ENCODE measurements at places on chromosomes 11 and 22. TPM values are rescaled to one million over a fixed set of nuclear protein-coding genes. Genes with fewer than 3 reads are reported as not detected.

Gene MYEOV
- 4.2 TPM for polyA plus RNA-seq

Gene DEPDC7
- polyA plus RNA-seq: 4.6 TPM

Gene AGBL2
- 8.6 TPM for polyA plus RNA-seq

Gene CDC42EP1
- 71.5 TPM for polyA plus RNA-seq

Gene OR4C45
- polyA plus RNA-seq: not detected

Gene ROM1
- polyA plus RNA-seq: 6.9 TPM

Gene PMM1
- polyA plus RNA-seq: 57.3 TPM

Gene LRP4
- 30.3 TPM for polyA plus RNA-seq

- no peak for DNase-seq
These were observed 12.5 kb upstream of the PELI3 start for GRCh38 chr11:66454247-66454646.

DNA sequence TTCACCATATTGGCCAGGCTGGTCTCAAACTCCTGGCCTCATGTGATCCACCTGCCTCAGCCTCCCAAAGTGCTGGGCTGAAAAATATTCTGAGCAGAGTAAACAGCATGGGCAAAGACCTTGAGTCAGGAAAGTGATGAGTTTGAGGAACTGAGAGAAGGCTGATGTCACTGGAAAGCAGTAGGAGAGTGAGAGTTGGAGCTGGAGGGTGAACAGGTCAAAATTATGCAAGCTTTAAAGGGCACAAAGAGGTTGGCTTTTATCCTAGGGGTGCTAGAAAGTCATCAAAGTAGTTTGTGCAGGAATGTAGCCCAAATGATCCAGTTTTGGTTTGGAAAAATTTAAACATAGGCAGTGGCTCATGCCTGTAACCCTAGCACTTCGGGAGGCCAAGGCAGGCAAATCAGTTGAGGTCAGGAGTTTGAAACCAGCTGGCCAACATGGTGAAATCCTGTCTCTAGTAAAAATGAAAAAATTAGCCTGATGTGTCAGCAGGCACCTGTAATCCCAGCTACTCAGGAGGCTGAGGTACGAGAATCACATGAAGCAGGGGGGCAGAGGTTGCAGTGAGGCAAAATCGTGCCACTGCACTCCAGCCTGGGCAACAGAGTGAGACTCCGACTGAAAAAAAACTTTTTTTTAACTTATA, 44.7 kb upstream of the CXCR5 start:
- DNase-seq: no peak

DNA sequence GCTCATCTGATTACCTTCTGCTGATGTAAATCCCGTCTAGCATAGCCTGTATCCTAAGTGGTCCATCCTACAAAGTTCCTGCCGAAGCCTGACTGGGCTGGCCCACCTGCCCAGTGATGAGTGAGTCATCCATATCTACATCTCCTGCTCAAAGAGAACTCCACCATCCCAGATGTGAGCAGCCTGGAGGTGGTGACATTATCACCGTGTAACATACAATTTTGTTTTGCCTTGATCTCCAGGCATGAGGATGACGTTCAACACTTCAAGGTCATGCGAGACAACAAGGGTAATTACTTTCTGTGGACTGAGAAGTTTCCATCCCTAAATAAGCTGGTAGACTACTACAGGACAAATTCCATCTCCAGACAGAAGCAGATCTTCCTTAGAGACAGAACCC, 5.6 kb downstream of the TMA7B start:
- no peak for DNase-seq

- DNase-seq: no peak
These were observed 22.1 kb downstream of the CD44 start for GRCh38 chr11:35160902-35161597.

- no peak for DNase-seq
These were observed 2.9 kb upstream of the ABCC8 start for GRCh38 chr11:17479284-17480214.

GRCh38 chr11:94027210-94027609, 6.1 kb downstream of the HEPHL1 start:
- DNase-seq: no peak

DNA sequence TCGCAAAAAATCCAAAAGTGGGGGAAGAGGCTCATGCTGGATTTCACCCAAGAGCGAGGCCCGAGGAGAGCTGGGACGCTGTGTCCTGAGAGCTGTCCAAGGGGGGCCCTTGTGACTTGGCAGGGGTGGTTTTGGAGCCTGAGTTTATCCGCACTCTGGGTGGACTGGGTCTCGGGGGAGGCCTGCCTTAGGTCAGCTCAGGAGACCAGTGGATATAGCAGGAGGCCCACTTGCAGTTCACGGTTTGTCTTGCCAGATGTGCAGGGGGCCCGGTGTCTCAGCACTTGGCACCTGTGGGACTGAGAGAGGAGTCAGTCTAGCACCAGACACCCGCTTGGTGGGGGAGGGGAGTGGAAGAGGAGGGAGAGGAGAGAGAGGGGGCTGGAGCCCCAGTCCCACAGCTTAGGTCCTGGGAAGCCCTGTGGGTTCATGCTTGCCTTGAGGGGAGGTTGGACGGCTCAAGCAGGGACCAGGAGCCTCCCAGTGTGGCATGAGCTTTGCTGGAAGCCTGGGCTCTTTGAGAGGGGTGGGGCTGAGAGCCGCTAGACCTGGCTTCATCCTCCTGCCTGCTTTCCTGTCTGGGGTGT, 33.4 kb downstream of the PARVB start:
- DNase-seq: no peak

GRCh38 chr11:74444173-74444826, 23.0 kb downstream of the KCNE3 start:
- no peak for DNase-seq

- no peak for DNase-seq
These were observed 29.0 kb downstream of the PI4KA start for GRCh38 chr22:20829491-20830134.

- DNase-seq: no peak
These were observed 178.2 kb downstream of the LRRC4C start for GRCh38 chr11:41281131-41281742.

DNA sequence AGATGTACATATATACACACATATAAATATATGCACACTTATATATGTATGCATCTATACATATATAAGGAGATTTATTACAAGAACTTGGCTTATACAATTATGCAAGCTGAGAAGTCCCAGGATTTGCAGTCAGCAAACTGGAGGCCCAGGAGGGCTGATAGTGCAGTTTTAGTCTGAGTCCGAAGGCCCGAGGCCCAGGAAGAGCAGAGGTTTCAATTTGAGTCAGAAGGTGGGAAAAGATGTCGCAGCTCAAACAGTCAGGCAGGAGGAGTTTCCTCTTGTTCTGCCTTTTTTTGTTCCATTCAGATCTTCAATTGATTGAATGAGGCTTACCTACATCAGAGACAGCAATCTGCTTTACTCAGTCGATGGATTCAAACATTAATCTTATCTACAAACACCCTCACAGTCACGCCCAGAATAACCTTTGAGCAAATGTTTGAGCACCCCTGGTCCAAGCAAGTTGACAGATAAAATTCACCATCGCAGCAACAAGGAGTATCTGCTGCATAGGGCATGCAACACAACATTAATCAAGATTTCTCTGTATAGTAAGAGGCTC, 4.0 kb upstream of the SGSM1 start:
- no peak for DNase-seq

- no peak for DNase-seq
These were observed 153.6 kb upstream of the TTC12 start for GRCh38 chr11:113160808-113161124.

DNA sequence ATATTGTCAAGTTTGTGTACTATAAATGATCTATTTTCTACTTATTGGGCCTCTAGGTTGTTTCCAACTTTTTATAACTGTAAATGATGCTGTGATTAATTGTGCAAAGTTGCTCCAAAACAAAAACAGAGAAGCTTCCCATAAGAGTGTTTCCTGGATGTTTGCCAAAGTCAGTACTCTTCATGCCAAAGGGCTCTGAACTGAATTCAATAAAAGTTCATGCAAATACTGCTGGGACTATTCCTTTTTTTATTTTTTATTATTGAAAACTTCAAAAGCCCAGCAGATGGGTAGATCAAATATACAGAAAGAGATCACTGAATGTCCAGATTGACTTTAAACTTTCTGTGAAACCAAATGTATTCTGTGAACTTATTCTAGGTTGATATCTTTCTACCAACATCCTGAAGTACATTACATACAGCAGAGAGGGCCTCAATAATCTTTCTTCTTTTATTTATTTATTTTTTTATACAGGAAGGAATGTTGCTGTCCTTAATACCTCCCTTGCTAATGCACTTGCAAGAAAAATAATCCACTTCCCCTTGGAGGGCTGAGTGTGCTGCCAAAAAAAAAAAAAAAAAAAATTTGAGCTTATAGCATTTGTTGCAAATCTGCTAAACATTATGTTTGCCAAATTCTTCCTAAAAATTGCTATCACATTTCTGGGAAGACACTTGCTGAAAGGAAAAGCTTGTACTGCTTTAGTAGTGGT, 53.0 kb downstream of the CTSC start:
- DNase-seq: no peak
